ENCODE measurements at places on chromosomes 11 and 22.

- peak; percentile 79 for DNase-seq
Measured at GRCh38 chr11:36744375-36745168, 146.5 kb upstream of the RAG2 start.

DNA sequence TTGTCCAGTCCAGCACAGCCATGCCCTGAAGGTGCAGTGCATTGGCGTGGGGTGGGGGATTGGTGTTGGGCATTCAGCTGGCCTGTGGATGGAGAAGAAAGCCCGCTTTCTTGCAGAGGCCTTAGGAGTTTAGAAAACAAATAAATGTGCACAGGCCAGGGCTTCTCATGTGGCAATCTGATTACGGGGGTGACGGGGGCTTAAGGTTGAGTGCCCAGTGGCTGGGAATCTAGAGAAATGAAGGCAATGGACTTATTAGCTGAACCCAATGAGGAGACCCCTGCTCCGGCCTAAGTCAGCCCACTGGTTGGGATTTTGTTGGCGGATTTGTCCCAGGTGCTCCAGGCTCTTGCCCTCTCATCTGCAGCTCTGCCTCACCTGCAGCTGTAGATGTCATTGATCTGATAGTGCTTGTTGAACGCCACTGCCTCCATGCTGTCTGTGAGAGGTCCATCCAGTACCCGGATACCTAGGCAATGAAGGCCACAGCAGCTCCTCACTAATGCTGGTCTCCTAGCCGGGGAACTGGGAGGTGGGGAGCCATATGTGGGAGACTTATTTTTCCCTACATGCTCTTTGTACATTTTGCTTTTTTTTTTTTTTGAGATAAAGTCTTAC, 6.2 kb downstream of the PCSK7 start:
- no peak for DNase-seq

GRCh38 chr11:72634472-72635095, 39.6 kb downstream of the PDE2A start:
- DNase-seq: no peak

- DNase-seq: no peak
Measured at GRCh38 chr22:37625737-37626136, 13.7 kb upstream of the SH3BP1 start.

DNA sequence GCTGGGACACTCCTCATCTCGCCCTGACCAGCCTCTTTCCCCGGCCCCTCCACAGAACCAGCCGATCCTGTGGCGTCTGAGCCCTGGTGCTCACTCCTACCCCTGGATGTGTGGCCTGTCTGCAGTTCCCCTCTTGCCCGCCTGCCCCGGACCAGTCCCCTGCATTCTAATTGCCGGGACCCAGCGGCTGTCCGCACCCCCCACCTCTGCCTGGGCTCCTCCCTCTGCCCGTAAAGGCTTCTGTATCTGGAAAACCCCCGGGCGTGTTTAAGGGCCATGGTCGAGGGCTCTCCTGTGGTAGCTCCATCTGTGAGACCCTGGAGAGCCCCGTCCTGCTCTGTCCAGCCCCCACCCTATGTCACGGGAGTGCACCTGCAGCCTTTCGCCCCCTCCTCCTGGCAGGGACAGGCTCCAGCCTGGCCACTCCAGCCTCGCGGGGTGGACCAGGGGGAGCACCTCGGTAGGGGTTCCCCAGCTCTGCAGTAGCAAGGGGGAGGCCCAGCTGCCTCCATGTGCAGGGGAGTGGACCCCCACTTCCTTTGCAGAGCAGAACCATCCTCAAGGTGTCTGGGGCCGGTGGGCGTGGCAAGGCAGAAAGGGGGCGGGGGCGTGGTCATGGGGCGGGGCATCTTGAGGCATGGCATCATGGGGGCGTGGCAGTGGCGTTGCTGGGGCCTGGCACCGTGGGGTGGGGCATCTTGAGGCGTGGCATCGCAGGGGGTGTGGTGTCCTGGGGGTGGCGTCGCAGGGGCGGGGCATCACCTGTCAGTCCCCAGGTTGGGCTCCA, 430.4 kb downstream of the TBC1D22A start:
- peak; percentile 14 for DNase-seq

GRCh38 chr11:69644071-69644961, 3.4 kb downstream of the CCND1 start:
- no peak for DNase-seq

DNA sequence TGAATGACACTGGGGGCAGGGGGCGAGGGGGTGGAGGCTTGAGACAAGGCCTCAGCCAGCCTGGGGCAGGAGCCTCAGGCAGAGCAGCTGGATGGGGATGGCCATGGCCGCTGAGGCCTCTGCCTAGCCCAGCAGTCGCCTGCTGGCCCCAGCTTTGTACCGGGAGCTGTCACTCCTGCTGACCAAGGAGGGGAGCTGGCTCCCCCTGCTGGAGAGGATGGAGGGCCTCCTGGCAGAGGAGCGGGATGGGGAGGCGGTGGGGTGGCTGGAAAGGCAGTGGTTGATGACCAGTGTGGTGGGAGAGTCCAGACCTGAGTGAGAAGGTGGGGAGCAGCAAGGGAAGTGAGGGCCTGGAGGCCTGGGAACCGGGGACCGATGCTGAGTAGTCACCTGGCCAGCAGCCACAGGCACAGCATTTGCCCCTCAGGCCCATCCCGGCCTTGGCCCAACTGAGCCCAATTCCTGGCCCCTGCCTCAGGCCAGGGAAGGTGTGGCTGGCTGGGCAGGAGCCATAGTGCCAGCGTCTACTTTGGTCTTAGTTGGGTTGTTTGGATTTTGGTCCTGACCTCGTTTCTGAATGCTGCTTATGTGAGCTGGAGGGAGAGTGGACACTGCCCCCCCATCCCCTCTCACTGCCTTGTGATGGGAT, 6.0 kb upstream of the SUSD2 start:
- DNase-seq: peak; percentile 66

DNA sequence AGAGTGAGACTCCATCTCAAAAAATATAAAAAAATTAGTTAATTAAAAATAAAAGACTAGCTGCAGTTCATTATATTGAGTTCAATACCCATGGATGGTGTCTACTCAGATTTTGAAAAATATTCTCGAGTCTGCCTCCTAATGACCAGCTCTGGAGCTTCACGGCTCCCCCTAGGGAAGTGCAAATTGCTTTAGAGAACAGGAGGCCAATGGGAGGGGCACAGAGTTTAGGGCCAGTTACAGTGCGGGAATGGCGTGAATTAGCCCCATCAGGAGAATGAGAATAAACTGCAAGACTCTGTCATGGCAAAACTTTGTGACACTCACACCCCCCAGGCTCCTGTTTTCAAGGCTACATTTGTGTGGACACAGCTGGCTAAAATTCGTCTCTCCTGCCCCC, 4.6 kb downstream of the FGF4 start:
- DNase-seq: no peak

GRCh38 chr22:27399161-27399560, 402.4 kb downstream of the MN1 start:
- no peak for DNase-seq

GRCh38 chr22:31520051-31520450, 23.7 kb downstream of the SFI1 start:
- no peak for DNase-seq

DNA sequence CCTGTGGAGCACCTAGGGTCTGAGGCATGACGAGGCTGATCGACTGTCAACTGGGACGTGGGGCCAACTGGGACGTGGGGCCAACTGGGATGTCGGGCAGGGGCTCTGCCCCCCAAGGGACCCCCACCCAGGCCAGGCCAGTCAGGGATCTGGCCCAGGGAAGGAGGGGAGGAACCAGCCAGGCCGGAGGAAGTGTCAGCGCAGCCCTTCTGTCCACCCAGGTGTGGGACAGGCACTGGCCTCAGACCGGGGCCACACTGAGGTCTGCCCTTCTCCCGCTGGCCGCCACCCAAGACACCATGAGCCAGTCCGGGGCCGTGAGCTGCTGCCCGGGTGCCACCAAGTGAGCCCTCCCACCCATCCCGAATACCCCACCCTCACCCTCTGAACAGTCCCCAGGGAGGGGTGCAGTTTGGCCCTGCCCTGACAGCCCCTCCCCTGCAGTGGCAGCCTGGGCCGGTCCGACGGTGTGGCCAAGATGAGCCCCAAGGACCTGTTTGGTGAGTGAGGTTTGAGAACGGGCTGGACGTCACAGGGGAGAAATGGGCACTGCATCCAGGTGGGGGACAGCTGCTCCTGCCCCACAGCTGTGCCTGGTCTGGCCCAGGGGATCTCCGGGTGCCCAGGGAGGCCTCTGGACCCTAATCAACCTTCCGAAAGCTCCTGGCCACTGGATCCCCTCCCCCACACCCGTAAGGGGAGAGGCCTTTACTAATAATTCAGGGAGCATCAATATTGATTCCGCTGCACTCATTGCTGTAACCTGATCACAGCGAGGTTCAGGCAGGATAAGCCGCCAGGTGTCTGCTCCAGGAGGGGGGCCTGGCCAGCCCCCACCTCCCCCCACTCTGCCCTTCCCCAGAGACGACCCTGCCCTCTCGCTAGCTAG, 3.3 kb downstream of the EPS8L2 start:
- DNase-seq: no peak

DNA sequence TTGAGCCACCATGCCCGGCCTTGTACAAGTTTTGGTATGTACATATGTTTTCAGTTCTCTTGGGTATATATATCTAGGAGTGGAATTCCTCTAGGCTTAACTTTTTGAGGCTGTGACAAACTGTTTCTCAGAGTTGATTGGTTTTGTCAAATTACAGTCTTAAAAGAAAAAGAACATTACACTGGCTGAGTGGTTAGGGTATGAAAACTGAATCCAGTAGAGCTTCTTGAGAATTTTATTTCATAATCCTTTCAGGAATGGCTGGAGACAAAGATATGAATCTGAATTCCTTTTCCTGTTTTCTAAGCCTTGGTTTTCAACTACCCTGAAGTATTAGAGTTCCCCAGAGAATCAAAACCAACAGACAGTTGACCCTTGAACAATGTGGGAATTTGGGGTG, 6.5 kb downstream of the METTL15 start:
- DNase-seq: no peak

DNA sequence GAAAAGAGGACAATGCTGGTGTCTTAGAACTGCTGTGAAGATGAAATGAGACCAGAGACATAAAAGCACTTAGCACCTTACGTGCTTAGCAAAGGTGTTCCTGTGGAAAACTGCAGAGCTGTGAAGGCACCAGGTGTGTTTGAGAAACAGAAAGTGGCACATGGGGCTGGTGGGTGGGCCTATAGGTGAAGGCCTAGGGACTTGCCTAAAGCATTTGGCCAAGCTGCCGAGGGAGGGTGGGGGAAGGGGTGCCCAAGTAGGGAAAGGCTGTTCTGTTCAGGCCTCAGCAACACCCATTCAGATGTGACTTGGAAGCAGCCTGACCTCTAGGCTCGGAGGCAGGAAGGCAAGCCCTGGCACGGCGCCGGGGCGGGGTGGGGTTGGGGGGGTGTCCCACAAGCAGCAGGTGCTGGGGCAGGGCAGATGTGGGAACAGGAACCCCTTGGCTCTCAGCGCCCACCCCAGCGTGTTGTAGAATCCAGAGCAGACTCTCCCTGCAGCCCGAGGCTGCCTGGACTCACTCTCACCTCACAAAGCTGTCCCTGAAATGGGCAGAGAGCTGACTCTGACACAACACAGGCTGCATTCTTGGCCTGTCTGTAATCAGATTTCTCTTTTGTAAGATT, 366.7 kb upstream of the NARS2 start:
- no peak for DNase-seq

DNA sequence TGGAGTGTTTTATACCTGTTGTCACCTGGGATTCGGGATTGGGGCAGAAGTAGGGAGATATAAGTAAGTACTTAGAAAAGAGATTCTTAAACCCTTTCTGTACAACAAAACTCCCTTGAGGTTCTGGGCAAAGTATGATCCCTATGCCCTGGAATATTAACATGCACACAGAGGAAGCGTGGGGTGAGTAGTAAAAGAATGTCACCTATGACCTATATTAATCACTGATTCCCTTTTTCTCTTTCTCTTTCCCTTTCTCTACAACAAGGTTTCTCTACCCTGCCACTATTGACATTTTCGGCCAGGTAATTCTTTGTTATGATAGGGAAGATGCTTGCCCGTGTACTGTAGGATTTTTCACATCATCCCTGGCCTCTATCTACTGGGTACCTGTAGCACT, 209.7 kb upstream of the PLET1 start:
- DNase-seq: no peak

GRCh38 chr11:75810637-75811390, 4.2 kb upstream of the UVRAG start:
- DNase-seq: no peak

DNA sequence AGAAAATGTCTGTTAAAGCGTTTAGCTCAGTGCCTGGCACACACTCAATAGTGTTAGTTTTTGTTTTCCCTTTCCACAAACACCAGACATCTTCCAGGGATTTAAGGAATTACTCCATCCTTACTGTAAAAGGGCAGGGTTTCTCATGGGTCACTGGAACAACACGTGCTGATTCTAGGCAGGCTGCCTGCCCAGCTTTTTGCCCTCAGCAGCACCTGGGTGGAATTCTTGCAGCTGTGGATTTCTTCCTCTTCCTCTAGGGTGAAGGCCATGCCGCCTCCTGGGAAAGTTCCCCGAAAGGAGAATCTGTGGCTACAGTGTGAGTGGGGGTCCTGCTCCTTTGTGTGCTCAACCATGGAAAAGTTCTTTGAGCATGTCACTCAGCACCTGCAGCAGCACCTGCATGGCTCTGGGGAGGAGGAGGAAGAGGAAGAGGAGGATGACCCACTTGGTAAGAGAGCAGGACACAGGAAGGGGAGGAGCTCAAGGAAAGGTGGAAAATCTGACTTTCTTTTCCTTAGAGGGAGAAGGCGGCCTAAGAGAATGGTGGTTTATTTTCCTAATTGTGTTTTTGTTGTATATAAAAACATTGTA, 5.4 kb downstream of the HINFP start:
- DNase-seq: no peak

GRCh38 chr11:90251599-90251998, 28.8 kb upstream of the CHORDC1 start:
- no peak for DNase-seq

- DNase-seq: no peak
Measured at GRCh38 chr11:15123849-15124248, 9.1 kb downstream of the INSC start.

DNA sequence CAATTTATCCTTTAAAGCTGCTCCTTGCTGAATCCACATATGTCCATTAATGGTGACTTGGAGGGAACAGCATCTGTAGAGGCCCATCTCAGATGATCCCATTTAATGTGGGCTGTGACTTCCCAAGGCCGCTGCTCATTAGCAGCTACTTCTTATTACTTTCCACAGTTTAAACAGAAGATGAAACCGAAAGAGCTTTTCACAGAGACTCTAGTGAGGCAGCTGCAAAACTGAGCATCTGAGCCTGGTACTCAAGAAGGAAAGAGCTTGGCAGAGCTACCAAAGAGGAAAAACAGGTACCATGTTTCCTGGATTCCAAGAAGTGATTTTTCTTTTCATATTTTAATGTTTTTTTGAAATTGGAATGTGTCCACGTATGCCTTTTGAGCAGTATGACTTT, 110.5 kb upstream of the NARS2 start:
- DNase-seq: no peak

DNA sequence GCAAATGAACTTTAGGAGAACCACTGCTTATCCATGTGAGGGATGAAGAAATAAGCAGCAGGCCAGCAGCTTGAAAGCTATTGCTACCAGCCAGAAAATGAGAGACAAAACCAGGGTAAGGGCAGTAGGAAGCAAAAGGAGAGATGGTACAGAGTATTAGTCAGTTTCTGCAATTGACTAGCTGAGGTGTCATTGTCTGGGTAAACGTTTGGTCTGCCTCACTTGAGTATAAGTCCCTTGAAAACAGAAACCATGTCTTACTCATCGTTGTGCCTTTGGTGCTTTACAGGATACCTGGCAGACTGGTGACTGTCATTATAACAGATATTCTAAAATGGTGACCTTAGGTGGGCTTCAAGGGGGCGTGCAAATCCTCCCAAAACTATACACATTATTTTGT, 63.9 kb upstream of the USP47 start:
- no peak for DNase-seq

- DNase-seq: no peak
Measured at GRCh38 chr22:39090426-39091064, 6.5 kb upstream of the APOBEC3H start.
